ENCODE measurements at places on chromosomes 5 and 9.

- DNase-seq: no peak
Observed at GRCh38 chr5:61076626-61077025, 85.6 kb downstream of the SMIM15 start.

DNA sequence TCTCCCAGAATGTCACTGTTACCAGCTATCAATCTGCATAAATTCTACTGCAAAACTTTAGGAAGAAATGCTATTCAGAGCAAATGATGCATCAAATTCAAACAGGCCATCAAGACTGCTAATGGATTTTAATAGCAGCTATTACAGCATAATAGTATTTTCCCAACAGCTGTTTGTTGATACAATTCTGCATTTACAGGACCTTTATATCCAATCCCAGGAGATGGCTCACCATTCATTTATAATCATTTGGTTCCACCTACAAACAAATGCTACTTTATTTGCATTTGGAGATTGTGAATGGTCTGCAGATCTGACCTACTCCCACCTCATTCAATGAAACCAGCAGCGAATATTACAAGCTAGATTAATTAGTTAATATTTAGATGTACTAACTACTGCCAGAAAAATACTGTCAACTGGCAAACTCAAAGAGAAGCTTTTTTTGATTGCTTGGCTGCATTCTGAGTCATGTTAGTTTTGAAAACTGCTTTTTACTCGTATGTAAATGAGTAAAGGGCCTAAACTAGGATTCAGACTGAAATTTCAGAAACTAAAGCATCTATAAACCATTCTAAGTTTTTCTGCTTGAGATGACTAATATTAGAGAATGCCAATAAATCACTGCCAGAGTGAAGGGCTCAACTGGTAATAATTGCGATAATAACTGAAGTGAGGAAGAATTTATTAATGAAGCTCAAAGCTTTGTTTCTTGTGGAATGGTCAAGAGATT lies 7.1 kb upstream of the PCA3 start:
- no peak for DNase-seq

DNA sequence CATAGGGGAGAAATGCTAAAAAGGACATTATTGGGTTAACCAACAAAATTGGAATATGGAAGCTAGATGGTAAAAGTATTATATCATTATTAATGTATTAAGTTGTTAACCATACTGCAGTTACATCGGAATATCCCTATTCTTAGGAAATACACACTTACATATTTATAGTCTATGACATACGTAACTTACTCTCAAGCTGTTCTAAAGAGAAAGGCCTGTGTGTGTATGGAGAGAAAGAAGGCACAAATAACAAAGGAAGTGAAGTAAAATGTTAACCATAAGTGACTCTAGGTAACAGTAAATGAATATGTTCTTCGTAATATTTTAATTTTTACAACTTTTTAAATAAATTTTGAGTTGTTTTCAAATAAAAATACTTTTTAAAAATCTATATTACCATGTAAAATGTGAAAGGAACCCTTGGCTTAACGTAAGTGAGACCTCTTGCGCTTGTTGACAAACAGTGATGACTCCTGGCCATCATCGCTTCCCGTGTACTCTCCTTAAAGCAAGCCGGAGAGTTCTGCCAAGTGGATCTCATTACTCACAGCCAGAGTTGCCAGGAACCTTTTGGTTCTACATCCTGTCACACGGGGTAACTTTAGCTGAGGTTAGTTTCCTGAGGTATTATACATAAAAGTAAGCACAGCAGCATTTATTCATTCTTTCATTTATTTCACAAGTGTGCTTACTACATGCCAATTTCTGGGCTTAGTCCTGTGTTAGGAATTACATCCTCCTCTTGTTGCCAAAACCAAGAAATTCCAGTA lies 165.4 kb downstream of the EPB41L4A start:
- DNase-seq: no peak

DNA sequence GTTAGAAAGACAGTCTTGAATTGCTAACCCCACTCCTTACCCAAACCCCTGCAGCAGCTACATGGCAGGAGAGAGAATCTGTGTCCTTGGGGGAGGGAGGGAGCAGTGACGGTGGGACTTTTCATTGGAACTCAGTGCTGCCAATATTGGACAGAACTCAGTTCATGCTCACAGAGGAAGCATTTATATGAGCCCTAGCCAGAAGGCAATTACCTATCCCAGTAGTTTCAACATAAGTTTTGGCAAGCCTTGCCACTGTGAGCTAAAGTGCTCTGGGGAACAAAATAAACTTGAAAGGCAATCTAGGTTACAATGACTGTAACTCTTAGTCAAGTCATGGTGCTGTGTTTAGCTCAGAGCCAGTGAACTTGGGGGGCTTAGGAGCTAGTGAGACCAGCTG lies 1013.4 kb upstream of the COX7C start:
- no peak for DNase-seq

DNA sequence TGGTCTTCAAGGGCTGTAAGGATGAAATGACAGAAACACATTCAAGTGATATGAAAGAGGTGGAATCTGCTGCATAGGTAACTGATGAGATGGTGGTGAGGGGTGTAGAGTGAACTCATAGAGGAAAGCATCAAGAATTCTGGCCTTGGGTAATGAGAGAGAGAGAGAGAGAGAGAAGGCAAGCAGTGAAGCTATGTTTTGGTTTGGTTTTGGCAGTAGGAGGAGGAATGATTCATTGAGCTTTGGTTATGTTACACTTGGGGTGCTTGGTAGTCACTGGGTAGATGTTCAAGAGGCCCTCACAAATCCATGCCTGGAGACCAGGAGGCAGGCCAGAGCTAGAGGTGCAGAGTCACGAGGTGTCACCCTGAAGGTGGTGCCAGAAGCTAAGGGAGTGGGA lies 89.5 kb downstream of the EGFLAM start:
- no peak for DNase-seq

GRCh38 chr9:126374366-126374781 lies 47.7 kb downstream of the MVB12B start:
- peak; percentile 38 for DNase-seq

- no peak for DNase-seq
Observed at GRCh38 chr9:131595696-131596429, 50.5 kb downstream of the PRRT1B start.

DNA sequence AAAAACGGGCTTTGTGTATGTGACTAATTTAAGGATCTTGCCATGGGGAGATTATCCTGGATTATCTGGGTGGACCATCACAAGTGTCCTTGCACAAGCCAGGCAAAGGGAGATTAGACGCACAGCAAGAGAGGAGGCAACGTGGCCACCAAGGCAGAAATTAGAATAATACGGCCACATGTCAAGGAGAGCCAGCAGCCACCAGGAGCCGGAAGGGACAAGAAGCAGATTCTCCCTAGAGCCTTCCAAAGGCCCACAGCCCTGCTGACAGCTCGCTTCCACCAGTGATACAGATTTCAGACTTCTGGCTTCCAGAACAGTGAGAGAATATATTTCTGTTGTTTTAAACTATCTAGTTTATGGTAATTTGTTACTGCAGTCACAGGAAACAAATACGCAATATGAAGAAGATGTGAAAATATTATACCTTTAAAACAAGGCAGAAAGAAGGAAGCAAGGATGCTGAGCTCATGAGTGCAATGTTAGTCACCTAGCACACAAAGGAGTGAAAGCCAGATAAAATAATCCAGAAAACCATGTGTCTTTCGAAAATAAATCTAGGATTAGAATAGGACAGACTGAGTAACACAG lies 28.7 kb upstream of the F2RL1 start:
- DNase-seq: peak; percentile 18

DNA sequence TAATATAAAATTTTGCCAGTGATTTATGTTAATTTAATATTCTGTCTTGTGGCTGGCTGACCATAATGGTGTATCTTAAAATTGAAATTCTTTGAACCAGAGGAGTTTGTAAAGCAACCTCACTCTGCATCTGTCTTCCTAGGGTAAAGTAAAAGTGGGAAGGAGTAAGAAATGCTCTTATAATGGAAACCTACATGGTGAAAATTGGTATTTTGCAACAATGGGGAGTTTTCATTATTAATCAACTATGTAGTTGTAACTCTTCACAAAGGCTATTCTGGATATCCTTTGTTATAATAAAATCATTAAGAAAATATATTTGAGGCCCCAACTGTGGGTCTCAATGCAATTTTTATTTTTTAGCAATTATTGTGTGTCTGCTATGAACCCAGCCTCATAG lies 44.2 kb downstream of the SNX30 start:
- no peak for DNase-seq

DNA sequence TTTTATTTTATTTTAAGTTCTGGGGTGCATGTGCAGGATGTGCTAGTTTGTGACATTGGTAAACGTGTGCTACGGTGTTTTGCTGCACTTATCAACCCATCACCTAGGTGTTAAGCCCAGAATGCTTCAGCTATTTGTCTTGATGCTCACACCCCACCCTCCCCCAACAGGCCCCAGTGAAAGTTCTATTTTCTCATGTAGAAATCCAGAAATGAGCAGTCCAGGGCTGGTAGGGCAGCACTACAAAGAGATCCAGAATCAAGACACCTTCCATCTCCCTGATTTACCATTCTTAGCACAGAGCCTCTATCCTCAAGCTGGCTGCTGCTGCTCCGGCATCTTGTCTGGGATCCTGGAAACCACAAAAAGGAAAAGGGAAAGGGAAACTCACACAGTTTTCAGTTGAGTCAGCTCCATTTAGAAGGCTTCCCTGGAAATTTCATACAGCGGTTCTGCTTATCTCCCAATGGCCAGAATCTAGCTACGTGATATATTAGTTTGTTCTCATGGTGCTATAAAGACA lies 85.4 kb upstream of the SMARCA2 start:
- DNase-seq: no peak

DNA sequence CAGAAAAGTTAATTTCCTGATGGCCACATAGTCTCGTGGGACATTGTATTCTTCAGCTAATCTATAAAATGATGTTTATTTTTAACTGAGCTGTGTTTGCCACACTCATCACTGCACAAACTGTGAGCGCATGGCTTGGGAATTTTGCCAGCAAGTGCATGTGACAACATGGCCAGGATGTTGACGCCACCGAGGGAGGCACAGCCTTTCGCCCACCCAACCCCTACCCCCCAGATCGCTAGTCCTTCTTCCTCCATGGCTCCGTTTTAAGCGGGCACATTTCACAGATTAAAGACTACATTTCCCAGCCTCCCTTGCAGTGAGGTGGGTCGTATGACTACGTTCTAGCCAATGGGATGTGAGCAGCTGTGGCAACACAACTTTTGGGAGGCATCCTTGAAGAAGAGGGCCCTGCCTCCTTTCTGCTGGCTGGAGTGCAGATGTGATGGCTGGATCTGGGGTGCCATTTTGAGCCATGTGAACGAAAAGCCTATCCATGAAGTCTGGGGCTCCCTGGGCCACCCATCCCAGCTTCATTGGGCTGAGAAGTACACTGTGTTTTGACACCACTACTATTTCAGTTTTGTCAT lies 7.9 kb downstream of the NRARP start:
- DNase-seq: peak; percentile 46

GRCh38 chr9:98171176-98171925 lies 21.1 kb downstream of the CORO2A start:
- DNase-seq: peak; percentile 36

DNA sequence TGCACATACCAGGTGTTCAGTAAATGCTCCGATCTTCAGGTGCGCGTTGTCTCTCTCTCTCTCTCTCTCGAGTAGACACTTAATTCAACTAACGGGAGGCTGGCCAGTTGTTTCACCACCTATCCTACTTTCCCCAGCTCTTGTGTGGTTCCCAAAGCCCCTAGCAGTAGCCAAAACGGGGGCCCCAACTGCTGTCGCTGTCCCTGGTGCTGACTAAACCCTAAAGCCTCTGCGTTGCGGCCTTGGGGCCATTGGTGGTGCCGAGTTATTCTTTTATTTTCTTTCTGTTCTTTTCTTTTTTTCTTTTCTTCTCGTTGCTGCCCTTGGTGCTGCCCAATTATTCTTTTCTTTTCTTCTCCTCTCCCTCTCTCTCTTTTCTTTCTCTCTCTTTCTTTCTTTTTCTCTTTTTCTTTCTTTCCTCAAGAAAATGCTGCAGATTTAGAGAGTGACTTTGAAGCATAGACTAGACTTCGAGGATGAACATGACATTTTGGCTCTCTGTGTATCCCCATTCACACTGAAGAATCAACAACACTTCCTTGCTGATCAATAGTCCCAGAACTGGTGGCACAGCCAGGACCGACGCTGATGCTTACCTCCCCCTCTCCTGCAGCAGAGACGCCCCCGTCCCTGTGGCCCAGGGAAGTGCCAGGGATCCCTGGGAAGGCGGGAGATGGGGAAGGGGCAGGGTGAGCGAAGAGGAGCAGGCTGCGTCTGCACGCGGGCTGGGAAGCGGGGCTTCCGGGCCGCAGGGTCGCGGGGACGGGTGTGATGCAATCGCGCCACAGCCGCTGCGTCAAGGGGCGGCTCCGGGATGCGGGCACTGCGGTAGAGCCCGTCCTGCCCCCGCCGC lies at the start of gene FBLL1:
FBLL1 (plus strand) TSS at position 785 of the 853 bp plus-strand sequence. CDS start 200 bp downstream, outside the sequence.
- DNase-seq: peak; percentile 76

- DNase-seq: peak; percentile 15
Observed at GRCh38 chr5:94698197-94698596, 79.7 kb downstream of the SLF1 start.

DNA sequence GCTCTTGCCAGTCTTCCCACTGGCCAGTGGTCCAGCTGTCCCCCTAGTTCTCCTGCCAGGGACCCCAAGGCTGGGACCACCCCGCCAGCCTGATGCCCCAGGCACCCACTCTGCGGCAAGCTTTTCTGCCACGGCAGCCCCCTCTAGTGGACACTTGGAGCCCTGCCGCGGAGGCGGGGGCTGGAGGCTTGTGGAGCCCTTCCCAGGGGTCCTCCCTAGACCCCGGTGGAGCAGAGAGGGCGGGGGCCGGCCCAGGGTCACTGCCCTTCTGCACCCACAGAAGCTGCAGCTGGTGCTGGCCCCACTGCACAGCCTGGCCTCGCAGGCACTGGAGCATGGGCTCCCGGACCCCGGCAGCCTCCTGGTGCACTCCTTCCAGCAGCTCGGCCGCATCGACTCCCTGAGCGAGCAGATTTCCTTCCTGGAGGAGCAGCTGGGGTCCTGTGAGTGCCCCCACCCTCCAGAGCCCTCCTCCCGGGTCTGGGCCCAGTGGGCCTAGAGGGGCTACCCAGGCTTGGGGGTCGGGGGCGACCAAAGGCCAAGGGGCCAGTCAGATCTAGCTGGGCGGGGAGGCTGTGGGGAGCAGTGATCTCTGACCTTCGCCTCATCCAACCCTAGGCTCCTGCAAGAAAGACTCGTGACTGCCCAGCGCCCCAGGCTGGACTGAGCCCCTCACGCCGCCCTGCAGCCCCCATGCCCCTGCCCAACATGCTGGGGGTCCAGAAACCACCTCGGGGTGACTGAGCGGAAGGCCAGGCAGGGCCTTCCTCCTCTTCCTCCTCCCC lies 9.1 kb downstream of the EGFL7 start:
- DNase-seq: peak; percentile 76

DNA sequence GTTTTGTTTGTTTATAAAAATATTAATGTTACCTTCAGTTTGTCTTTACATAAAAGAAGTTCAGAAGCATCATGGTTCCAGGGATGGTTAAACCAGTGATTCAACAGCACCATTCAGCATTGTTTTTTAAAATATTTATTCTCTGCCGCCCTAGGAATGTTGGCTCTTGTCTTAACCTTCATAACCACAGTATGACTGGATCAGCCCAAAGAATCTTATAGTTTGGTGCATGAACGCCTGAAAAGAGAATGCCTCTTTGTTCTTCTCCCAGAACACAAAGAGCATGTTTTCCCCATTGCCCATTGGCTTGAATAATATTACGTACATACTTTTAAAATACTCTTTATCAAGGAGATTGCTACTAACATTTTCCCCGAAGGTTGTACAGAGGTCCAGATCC lies 413.4 kb downstream of the ANXA1 start:
- no peak for DNase-seq

GRCh38 chr5:144356489-144356888 lies 185.8 kb downstream of the KCTD16 start:
- DNase-seq: no peak

- DNase-seq: no peak
Observed at GRCh38 chr5:72210888-72211678, 103.8 kb downstream of the MAP1B start.
